Activated naive CD4-positive, alpha-beta T cell treated with anti-CD3 and anti-CD28 coated beads for 36 hours (primary cell): ENCODE measurements at places on chromosomes 1 and 21. TPM values are rescaled to one million over a fixed set of nuclear protein-coding genes. Genes with fewer than 3 reads are reported as not detected.

- H3K27me3 ChIP-seq, result peaks cover 3% of the 10 kb centered on the region
- no peak for DNase-seq
- H3K27ac ChIP-seq, result no peak overlapping the region
- no peak overlapping the region for H3K4me3 ChIP-seq
- no peaks in the 10 kb centered on the region for H3K4me1 ChIP-seq
- H3K36me3 ChIP-seq, result no peaks in the 10 kb centered on the region
Measured at GRCh38 chr1:170262276-170262939, 116.6 kb downstream of the NTMT2 start.

- no peaks in the 10 kb centered on the region for H3K27me3 ChIP-seq
- peaks cover 27% of the 10 kb centered on the region for H3K4me1 ChIP-seq
- no peak overlapping the region for H3K27ac ChIP-seq
- DNase-seq, result no peak
- no peaks in the 10 kb centered on the region for H3K36me3 ChIP-seq
Measured at GRCh38 chr1:235070819-235071218, 57.8 kb downstream of the TOMM20 start.

GRCh38 chr1:156079762-156080161, 2.5 kb downstream of the MEX3A start:
- H3K4me1 ChIP-seq, result peaks cover 5% of the 10 kb centered on the region
- no peak for DNase-seq
- peaks cover 16% of the 10 kb centered on the region for H3K27me3 ChIP-seq
- no peak overlapping the region for H3K27ac ChIP-seq
- H3K4me3 ChIP-seq, result no peak overlapping the region

DNA sequence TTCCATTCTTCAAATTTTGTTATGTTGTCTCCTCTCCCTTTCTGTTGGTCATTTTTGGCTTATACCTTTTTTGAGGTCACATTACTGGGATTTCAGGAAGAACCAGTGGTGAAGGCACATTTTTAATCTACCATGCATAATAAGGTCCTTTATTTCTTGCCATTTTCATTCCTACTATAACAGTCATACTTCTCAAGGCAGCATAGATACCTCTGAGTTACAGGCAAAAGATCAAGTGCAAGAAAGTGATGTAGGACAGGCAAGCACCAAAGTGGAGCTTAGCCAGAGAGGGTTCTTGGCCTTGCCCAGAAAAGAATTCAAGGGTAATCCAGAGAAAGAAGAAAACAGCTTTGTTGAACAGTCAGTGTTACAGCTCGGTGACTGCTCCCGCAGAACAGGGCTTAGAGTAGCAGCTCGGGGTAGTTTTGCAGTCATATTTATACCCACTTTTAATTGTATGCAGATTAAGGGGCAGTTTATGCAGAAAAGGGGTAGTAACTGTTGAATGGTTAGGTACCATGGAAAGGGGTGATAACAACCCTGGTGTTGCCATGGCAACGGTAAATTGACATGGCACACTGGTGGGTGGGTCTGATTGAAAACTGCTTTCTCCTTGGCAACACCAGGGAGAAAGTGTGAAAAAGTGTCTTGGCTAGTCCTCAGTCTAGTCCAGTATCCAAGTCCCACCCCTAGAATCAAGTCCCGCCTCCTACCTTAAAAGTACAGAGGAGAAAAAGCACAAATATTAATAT, 39.6 kb upstream of the DOCK7 start:
- no peak overlapping the region for H3K27ac ChIP-seq
- no peaks in the 10 kb centered on the region for H3K36me3 ChIP-seq
- no peak for DNase-seq
- peaks cover 6% of the 10 kb centered on the region for H3K4me1 ChIP-seq
- H3K4me3 ChIP-seq, result no peak overlapping the region

- no peak overlapping the region for H3K27ac ChIP-seq
- H3K4me1 ChIP-seq, result no peaks in the 10 kb centered on the region
- H3K4me3 ChIP-seq, result no peak overlapping the region
- H3K27me3 ChIP-seq, result peaks cover 22% of the 10 kb centered on the region
Measured at GRCh38 chr1:34479731-34480130, 275.1 kb upstream of the GJB5 start.

DNA sequence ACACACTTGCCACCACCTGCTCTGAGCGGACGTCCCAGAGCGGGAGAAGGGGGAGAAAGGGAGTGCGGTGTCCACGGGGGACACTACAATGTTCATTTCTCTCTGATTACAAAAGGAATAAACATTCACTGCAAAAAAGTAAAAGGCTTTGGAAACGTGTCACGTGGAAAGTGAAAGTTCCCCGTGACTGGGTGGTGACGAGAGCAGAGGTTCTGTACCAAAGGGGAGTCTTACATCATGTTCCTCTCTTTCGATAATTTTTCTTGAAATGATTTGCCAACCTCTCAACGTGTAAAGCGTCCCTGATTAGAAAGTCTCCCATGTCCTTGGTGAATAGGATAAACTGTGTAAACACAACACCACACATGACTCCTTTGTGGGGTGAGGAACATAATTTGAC, 22.0 kb upstream of the PRDM15 start:
- H3K4me3 ChIP-seq, result no peak overlapping the region
- H3K27me3 ChIP-seq, result no peaks in the 10 kb centered on the region
- H3K4me1 ChIP-seq, result peaks cover 26% of the 10 kb centered on the region

- H3K36me3 ChIP-seq, result no peaks in the 10 kb centered on the region
- no peak overlapping the region for H3K4me3 ChIP-seq
- H3K4me1 ChIP-seq, result no peaks in the 10 kb centered on the region
- DNase-seq, result no peak
- peaks cover 3% of the 10 kb centered on the region for H3K27me3 ChIP-seq
Measured at GRCh38 chr1:55578646-55579045, 363.5 kb upstream of the USP24 start.

- peak overlapping the region; percentile 66 for H3K4me3 ChIP-seq
- peak overlapping the region; percentile 42 for H3K27ac ChIP-seq
- H3K27me3 ChIP-seq, result no peaks in the 10 kb centered on the region
- H3K4me1 ChIP-seq, result peaks cover 49% of the 10 kb centered on the region
Measured at GRCh38 chr21:15004721-15005370, 60.0 kb downstream of the NRIP1 start.

DNA sequence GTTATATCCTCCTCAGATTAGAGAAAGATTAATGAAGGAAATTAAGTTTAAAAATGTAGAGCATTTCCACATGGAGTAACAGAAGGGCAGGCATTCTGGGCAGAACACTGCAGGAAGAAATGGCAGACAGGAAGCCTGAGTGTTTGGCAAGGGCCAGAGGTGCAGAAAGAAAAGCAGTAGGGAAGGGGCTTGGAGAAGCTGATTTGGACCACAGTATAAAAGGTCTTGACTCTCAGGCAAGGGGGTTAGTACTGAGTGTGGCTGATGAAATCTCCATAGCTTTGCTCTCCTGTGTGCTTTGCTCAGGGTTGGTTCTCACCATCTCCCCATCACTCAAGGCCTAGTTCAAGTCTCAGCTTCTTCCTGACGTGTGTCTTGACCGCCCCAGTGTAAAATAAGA, 80.2 kb downstream of the SLC45A1 start:
- peak overlapping the region; percentile 4 for H3K4me3 ChIP-seq
- H3K4me1 ChIP-seq, result peaks cover 59% of the 10 kb centered on the region
- H3K27me3 ChIP-seq, result no peaks in the 10 kb centered on the region
- H3K36me3 ChIP-seq, result peaks cover 25% of the 10 kb centered on the region

DNA sequence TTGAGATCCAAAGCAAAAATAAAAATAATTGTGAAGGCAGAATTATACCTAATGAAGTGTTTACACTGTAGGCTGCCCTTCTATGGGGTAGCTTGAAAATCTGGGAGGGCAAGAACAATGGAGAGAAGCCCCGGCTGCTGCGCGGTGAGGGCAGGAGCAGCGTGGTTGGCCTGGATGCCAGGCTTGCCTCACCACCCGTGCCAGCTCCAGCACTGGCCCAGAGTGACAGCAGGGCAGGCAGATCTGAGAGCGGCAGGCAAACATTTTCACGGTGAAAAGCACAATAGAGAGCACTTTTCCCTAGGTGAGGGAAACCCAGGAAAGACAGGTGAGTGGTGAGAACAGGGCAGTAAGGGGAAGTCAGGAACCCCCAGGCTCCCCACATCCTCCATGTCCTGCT, 1.4 kb downstream of the PROK1 start:
- H3K4me3 ChIP-seq, result no peak overlapping the region
- H3K27me3 ChIP-seq, result no peaks in the 10 kb centered on the region
- no peak overlapping the region for H3K27ac ChIP-seq
- no peak for DNase-seq
- no peaks in the 10 kb centered on the region for H3K4me1 ChIP-seq
- H3K36me3 ChIP-seq, result no peaks in the 10 kb centered on the region

GRCh38 chr1:24867084-24867870, 62.8 kb downstream of the RUNX3 start:
- no peaks in the 10 kb centered on the region for H3K27me3 ChIP-seq
- no peaks in the 10 kb centered on the region for H3K36me3 ChIP-seq
- H3K4me1 ChIP-seq, result peaks cover 8% of the 10 kb centered on the region
- no peak overlapping the region for H3K4me3 ChIP-seq
- H3K27ac ChIP-seq, result no peak overlapping the region

GRCh38 chr1:240027059-240027462, 64.6 kb upstream of the FMN2 start:
- H3K36me3 ChIP-seq, result no peaks in the 10 kb centered on the region
- no peak overlapping the region for H3K4me3 ChIP-seq
- DNase-seq, result peak; percentile 28
- H3K4me1 ChIP-seq, result no peaks in the 10 kb centered on the region
- no peak overlapping the region for H3K27ac ChIP-seq

- peaks cover 49% of the 10 kb centered on the region for H3K27me3 ChIP-seq
- H3K4me3 ChIP-seq, result peak overlapping the region; percentile 54
- no peak overlapping the region for H3K27ac ChIP-seq
- peaks cover 16% of the 10 kb centered on the region for H3K4me1 ChIP-seq
- H3K36me3 ChIP-seq, result no peaks in the 10 kb centered on the region
Measured at GRCh38 chr1:10795276-10796021, 997 bp downstream of the CASZ1 start.

- DNase-seq, result peak; percentile 30
- no peaks in the 10 kb centered on the region for H3K36me3 ChIP-seq
- H3K27me3 ChIP-seq, result peaks cover 10% of the 10 kb centered on the region
- no peak overlapping the region for H3K27ac ChIP-seq
Measured at GRCh38 chr21:26715878-26716506, 129.2 kb downstream of the ADAMTS1 start.

Gene CFHR2
- total RNA-seq, result not detected

Gene PRUNE1
- 13.3 TPM for total RNA-seq

Gene BCAR3
- total RNA-seq, result 0.42 TPM

Gene PRCC
- total RNA-seq, result 55.8 TPM

Gene UMODL1
- not detected for total RNA-seq

Gene LEFTY2
- total RNA-seq, result not detected
